ENCODE measurements at places on chromosomes 4 and X.

DNA sequence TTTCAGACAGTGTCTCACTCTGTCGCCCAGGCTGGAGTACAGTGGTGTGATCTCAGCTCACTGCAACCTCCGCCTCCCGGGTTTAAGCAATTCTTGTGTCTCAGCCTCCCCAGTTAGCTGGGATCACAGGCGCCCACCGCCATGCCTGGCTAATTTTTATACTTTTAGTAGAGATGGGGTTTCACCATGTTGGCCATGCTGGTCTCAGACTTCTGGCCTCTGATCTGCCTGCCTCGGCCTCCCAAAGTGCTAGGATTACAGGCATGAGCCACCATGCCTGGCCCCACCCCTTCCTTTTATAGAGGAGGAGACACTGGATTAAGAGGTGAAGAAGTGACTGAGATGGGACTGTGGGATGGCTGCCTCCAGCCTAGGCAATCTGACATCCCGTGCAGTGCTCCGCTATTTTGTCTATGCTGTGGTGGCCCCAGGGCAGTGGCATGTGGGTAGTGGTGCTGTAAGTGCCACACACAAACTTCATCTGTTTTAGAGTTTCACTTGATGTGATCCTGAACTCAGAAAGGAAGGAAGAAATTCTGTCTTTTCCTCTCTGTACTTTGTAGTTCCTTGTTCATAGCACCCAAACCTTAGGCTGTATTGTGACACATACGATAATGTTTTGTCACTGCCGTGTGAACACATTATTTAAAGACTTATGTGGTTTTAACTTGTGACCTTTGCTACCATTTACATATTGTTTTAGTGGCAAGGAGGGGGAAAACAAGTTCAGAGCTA, 48.9 kb downstream of the FNIP2 start:
- no peak for DNase-seq

DNA sequence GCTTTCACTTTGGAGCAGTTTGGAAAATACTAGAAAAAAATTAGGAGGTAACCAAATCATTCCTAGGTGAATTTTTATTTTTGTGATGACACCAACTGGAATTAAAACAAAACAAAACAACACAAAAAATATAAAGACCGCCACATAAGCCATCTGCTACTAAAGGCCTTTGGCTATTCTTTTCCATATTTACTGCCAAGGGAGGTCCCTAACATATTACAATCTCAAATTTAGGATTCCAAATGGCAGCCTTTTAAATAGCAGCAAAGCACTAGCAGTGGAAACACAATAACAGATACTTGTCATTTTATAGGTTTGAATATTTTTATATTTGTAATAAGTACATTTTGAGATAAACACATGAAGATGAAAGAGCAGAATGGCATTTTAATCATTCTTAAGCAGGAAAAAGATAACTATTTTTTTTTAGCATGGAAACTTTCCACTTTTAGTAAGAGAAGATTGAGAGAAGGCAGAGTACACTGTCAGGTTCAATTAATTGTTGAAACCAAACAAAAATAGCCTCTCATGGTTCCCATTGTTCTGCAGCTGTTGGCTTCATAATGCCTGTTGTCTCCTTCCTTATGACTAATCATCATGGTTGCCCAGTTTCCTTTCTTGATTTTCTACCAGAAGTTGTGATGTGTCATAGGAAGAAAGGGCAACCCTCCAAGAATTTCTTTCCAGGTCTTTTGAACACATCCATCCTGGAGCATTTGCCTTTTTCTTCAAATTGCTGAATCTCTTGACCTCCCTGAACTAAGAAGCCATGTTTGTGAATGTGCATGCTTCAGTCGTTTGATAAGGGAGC, 219.0 kb upstream of the EMCN start:
- DNase-seq = no peak

DNA sequence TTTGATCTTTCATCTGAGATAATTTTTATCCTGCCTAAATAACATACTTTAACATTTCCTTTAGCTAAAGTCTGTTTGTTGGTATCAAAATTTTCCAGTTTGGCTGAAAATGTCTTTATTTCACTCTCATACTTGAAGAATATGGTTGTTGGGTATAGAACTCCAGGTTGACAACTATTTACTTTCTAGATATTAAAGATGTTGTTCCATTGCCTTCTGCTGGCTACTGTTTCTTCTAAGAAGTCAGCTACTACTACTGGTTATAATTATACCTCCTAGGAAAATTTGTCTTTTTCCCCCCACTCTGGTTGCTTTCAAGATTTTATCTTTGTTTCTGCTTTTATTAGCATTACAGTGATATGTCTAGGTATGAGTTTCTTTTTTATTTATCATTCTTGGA, 75.7 kb downstream of the SH3RF1 start:
- DNase-seq = no peak

DNA sequence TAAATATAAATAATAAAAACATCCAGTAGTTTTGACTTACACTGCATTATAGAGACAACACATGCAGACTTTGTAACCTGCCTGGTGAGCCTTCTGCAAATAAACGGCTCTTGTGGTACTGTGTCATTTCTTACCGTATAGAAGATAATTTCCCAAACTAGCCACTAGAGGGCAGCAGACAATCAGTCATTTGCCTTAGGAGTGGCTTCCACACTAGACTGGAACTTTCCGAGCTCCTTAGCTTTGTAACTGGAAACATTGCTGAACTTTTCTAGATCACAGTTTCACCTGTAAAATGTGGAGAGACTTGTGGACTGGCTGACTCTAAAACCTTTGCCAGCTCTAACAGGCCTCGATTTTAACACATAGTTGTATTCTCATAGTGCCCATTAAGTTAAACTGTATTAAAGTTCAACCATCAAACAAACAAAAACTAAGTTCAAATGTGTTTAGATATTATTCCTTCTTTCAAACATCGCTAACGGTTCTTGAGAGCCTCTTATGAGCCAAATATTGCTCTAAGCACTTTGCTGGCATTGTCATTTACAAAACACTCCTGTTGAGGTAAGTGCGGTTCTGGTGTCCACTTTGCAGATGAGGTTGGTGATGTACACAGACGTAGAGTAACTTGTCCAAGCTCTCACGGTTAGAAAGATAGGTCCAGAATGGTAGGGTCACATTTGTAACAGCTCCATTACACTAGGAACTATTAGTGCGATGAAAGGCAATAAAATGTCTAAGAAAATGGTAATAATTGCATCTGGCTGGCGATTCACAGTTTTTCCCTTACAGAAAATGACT, 345.5 kb downstream of the ANK2 start:
- DNase-seq = peak; percentile 16

DNA sequence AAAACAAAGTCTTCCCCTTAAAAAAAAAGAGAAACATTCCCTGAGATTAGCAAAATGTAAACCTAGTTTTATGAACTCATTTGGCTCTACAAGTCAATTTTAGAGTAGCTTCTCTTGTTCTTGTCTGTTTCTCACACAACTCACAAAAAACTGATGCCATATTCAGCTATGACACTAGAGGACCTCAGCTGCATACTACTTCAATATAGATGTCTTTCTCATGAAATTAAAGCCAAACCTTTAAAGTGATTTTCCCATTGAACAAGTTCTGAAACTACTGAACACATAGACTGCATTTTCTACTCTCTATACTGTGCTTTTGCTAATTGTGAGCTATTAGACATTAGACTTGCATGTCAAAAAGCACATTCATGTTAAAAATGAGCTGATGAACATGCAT, 49.8 kb downstream of the TBCK start:
- DNase-seq = no peak

DNA sequence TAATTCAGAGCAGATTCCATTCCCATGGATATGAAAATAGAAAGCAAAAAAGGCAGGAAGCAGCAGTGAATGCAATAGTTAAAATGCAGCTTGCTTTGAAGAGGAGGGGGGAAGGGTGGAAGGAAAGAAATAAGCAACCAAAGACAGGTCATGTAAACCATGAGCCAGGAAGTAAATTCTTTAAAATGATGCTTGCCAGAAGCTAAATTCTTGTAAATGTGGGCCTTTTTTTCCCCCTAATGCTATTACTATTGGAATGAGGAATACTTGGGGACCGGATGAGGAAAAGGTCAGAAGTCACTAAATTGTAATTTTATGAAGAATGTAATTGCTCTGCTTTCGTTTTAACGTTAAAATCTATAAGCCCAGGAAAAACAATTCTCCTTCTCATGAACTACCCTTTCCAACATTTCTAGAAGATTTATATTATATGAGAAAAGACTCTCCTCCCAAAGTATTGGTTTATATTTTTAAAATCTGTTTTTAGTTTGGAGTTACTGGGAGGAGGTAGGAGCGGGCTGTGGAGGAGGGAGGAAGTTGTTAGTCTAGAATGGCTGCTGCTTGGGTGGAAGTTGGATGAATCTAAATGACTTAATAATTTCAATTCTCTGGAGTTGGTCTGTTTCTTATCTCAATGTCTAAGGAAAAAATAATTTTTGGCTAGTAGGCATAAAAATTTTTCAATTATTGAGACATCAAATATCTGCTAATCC, 77.6 kb upstream of the PCDH18 start:
- DNase-seq = no peak

- DNase-seq = no peak
Observed at GRCh38 chrX:14832586-14832985, 40.3 kb downstream of the FANCB start.

DNA sequence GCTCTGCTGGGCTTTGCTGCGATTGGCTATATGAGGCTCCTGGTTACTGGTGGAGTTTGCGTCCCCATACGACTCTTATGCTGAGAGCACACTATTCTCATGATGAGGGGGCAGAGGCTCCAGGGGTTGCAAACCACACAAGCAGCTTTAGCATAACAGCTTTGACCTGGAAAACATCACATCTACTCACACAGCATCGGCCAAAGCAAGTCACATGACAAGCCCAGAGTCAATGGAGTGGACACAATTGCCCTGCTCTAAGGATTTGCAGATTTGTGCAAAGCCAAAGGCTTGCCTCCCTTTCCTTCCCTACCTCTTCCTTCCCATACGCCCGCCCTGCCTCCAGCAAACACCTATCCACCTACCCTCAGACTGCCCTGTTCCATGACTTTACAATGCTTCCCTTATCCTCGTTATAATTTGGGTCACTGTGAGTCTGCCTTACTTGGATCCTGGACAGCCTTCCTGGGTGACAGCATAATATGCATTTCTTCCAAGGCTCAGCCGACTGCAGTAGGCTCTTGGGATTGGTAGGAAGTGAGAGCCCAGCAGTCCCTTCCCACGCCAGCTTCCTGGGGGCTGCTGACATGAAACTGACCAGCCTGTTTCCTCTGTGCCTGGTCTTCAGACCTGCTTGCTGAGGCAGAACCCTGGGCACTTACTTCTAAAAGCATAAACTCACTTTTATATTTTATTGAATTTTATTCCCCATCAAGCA, 208.2 kb upstream of the PSAPL1 start:
- no peak for DNase-seq

- peak; percentile 80 for DNase-seq
Observed at GRCh38 chr4:986879-987623, at the start of gene IDUA. IDUA (plus strand) TSS chr4:987044; CDS start chr4:987085, 41 bp downstream.

- DNase-seq = no peak
Observed at GRCh38 chr4:26126143-26126718, 194.6 kb upstream of the RBPJ start.

GRCh38 chr4:16225167-16225862, 956 bp downstream of the TAPT1 start:
- no peak for DNase-seq

- no peak for DNase-seq
Observed at GRCh38 chr4:89488736-89489135, 181.1 kb upstream of the GPRIN3 start.

DNA sequence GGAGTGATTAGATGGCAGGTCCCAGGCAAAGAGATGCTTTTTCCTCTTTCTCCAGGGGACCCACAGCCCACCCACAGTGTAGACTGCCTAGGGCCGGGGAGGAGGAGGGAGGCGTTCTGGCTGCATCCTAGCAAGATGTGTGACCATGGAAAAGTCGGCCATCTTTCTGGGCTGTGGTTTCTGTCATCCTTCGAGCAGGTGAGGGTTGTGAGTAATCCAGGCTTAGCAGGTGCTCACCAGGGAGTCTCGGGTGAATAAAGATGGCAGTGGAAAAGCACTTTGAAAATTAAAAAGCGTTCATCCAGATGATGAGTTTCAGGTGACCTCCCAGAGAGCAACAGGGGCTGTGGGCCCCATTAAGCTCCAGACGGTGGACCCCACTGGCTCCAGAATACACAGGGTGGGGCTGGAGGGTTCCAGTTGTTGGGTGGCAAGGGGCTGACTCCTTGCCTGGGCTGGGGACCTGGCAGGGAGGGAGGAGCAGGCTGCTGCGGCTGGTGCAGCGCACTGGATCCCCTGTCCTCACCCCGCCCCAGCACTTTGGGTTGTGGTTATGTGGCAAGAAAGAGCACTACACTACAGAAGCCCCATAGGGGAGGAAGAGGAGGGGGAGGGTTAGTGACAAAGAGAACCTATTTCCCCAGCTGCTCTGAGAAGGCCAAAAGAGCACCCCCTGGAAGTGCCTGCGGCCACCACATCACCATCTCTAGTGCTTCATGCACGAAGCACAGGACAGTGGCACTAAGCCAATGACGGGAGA, 23.7 kb downstream of the ELF4 start:
- peak; percentile 27 for DNase-seq

DNA sequence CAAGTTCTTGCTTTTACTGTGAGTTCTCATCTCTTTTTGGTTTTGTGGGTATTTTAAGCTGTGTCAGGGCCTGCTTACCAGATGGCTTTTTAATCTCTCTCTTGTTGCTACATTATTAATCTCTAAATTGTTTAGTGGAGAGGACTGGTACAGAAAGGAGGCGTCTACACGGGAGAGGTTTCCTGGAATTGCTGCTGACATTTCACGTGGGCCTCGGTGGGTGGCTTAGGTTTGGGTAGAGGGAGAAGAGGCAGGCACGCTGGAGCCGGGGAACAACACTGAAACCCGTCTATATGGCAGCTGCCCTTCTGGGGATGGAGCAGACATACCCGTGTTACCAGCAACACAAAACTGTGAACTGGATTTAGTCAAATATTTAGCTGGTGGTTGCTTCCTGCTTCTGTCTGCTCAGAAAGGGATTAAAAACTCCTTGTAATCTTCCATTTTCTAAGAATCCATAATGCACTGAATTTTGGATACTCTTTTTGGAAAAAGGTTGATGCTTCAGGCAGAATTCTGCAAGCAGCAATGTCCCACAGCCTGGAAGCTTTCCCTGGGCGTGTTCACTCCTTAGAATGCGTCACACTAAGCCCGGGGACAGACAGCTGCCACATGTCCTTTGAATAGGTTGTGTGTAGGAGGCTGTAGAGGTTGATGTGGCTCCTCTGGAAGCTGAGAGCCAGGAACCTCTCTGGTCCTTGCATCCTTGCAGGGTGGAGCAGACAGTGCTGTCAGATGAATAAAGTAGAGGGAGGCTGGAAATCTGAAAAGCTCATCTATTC, 199.8 kb upstream of the GATB start:
- no peak for DNase-seq

- DNase-seq = no peak
Observed at GRCh38 chr4:124212815-124213630, 499.5 kb downstream of the ANKRD50 start.

- DNase-seq = no peak
Observed at GRCh38 chrX:78455901-78456300, 128.5 kb upstream of the CYSLTR1 start.

DNA sequence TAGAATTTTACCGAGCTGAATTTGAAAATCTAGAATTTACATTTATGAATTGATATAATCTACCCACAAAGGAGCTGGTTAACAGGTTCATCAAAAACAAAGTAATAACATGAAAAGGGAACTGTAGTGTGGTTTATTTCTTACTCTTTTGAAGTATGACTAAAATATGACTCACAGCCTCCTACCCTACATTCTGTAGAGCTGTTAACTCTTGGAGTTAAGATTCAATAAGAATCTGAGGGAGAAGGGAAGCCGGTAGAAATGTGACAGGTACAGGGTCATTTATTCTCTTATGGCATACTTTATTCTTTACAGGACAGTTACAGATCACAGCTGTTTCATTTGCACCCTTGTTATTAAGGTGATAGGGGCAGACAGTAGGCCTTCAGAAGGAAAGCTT, 132.2 kb upstream of the FAM47B start:
- no peak for DNase-seq

Data from stimulated activated CD4-positive, alpha-beta T cell treated with anti-CD3 and anti-CD28 coated beads, TNF-alpha, amount 100 ng/mL, for 1 hour (primary cell).